CD4-positive, alpha-beta memory T cell (primary cell): ENCODE measurements at places on chromosomes 2 and 18.

DNA sequence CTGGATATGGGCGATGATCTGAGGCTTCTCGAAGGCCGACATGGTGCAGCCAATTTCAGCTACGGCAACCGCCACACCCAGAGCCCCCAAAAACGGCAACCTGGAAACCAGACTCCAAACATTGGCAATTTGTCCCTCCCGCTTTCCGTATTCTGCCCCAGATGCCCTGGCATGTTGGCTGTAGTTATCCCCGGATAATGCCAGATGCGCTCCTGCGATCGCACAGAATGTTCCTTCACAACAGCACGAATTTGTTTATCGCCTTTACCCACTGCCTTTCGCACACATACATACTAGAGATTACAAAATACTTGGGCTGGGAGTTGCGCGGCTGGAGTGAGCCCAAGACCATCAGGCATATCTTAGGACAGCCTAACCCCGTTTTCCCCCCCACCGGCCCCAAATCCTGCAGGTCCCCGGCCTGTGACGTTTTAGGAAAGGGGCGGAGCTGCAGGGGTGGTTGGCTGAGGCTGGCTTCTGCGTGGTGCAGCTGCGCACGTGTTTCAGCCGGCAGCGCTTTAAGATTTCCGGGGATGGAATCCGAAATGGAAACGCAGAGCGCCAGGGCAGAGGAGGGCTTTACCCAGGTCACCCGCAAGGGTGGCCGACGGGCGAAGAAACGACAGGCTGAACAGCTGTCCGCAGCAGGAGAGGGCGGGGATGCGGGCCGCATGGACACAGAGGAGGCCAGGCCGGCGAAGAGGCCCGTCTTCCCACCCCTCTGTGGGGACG is at the start of gene PNO1:
PNO1 (plus strand) TSS at position 487 of the 732 bp plus-strand sequence; CDS start at position 534, 47 bp downstream.
- DNase-seq: peak; percentile 98

DNA sequence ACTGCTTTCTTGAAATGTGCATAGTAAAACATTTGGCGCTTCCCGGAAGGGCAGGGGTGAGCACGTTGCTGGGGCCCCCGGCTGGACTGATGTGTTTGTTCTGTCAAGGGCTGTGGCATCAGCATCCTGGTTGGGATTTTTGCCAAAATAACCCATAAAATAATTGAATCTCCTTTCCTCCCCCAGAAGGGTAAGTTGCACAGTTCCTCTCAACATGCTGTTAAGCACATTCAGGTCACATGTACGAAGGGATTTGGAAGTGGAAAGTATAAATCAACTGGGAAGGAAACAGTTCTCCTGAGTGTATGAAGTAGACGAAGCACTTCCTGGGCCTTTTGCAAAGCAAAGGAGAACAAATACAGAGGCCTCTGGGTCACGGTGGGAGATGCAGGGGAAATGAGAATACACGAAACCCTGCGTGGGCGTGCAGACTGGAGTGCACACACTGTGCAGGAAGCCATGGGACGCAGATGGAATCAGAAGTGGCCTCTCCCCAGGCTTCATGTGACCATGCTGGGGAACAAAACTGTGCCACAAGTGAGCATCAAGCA is 183.9 kb downstream of the LPIN1 start:
- DNase-seq: no peak

- DNase-seq: no peak
Measured at GRCh38 chr2:41142478-41142877, 690.6 kb upstream of the SLC8A1 start.

DNA sequence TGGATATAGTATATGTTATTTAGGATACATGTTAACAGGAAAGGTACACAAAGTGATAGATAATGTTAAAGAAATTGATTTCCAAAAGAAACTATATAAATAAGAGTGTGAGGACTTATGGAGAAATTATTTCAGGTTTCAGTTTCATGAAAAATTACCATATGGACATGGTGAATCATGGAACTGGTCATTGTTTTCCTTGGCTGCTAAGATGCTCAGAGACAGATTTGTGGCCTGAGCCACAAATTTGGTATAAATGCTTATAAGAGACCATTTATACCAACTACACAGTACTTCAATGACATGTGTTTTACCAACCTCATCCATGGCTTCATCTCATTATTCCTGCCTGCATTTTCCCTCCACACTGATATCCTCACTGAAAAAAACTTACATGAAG is 188.1 kb downstream of the FMNL2 start:
- DNase-seq: no peak

GRCh38 chr2:235747786-235748091 is 253.9 kb downstream of the AGAP1 start:
- no peak for DNase-seq

- DNase-seq: no peak
Measured at GRCh38 chr2:233764264-233764663, 4.2 kb downstream of the UGT1A1 start.

DNA sequence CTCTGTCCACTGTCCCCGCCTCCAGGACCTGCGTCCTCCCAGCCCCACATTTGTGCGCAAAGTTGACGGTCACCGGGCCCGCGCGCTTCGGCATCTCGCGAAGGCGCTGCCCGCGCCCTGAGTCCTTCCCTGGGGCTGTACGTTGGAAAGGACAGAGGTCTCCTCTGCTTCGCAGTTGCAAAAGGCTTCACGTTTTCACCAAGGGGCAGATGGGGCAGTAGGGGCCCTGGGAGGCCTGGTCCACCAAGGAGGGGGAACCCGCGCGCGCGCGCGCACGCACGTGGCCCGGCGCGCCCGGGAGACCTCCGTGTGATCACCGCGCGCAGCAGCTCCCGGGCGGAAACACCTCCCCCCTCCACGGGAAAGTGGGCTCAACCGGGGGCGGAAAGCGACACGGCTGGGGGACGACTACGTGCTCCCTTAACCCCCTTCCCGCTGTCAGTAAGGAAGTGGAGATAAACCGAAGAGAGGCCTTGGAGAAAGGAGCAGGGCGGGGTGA is 21.9 kb downstream of the TEX44 start:
- DNase-seq: no peak

GRCh38 chr2:152260939-152261338 is 74.0 kb upstream of the FMNL2 start:
- no peak for DNase-seq

DNA sequence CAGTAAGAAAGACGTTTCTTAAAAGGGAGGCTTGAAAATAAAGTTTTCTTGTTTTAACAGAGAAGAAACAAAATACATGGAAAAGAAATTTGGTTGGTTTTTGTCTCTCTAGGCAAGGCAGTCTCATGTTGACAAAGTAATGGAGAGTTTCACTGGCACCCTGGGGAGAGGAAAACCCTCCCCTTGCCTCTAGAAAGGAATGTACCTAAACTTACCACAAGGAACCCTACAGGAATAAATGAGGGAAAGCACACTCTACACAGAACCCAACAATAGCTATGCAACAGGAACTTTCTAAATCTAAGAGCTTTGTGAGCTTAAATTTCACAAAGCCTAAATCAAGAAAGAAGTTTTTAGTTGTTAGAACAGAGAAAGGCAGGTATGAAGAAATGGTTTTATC is 37.0 kb downstream of the FIGN start:
- DNase-seq: no peak

DNA sequence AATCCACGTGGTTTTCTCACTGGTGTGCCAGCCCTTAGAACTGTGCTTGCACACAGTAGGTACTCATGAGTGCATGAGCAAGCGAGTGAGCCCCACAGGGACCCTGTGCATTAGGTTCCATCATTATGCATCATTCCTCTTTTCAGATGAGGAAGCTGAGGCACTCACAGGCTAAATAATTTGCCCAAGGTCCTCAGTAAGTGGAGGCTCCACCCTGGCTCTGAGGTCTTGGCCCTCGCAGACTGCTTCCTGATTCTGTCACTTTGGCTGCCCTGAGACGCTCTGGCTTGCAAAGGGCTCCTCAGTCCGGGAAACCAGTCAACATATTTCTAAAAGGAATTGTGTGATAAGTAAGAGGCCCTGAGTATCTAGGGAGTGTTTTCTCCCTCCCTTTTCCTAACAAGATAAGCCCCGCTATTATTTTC is 71.7 kb downstream of the IL1R2 start:
- no peak for DNase-seq

- DNase-seq: no peak
Measured at GRCh38 chr2:231351648-231352047, 43.9 kb upstream of the B3GNT7 start.
